ENCODE measurements at places on chromosomes 7 and 10. TPM values are rescaled to one million over a fixed set of nuclear protein-coding genes. Genes with fewer than 3 reads are reported as not detected.
A peak's percentile ranks its signal among the peaks of the same experiment; 100 is the strongest.

- no peaks in the 10 kb centered on the region for H3K27me3 ChIP-seq
- H3K36me3 ChIP-seq: no peaks in the 10 kb centered on the region
- no peak for DNase-seq
- no peak overlapping the region for H3K4me3 ChIP-seq
- no peaks in the 10 kb centered on the region for H3K4me1 ChIP-seq
Observed at GRCh38 chr7:41312235-41312634, 390.7 kb downstream of the INHBA start.

YKT6 gene
- 216 TPM for total RNA-seq

GRCh38 chr10:126701526-126701925, 31.0 kb upstream of the C10orf90 start:
- H3K4me3 ChIP-seq: no peak overlapping the region
- H3K27ac ChIP-seq: no peak overlapping the region
- peaks cover 27% of the 10 kb centered on the region for H3K27me3 ChIP-seq
- no peaks in the 10 kb centered on the region for H3K36me3 ChIP-seq

SLC18A3 gene
- total RNA-seq: 4.6 TPM

DNA sequence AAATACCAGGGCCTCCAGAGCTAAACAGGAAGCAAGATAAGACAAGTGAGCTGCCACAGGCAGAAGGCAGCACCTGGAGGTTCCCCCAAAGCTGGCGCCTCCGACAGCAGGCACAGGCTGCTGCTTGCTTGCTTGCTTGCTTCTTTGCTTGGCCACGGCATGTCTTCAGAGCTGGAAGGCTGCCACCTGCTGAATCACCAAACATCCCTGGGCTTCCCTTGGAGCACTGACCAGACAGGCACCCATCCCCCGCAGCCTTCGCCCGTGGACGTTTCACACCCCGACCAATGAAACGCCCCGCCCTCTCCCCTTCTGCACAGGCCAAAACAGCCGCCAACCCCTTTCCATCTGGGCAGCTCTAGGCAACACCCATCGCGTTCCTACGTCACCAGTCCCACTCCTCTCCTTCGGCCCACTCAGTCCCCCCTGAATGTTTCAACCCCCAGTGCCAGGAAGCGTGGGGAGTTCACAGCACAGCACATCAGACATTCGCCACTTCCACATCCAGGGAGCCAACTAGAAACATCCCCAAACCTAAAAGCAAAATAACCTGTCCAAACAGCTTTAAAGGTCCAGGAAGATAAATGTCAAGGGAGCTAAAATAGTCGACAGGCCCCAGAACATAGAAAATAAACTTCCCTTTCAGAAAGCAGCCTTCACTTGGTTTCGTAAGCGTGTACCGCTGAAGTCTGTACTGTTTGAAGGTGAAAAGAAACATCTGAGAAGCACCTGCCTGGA, 1.6 kb downstream of the SGMS1 start:
- no peaks in the 10 kb centered on the region for H3K36me3 ChIP-seq
- peaks cover 18% of the 10 kb centered on the region for H3K4me1 ChIP-seq
- DNase-seq: peak; percentile 91
- H3K4me3 ChIP-seq: peak overlapping the region; percentile 94

HMX2 gene
- not detected for total RNA-seq

- no peak for DNase-seq
- H3K27me3 ChIP-seq: no peaks in the 10 kb centered on the region
- no peak overlapping the region for H3K27ac ChIP-seq
- H3K4me3 ChIP-seq: no peak overlapping the region
- H3K4me1 ChIP-seq: peaks cover 14% of the 10 kb centered on the region
Observed at GRCh38 chr7:157668221-157668883, 331.5 kb downstream of the DNAJB6 start.

- H3K4me3 ChIP-seq: no peak overlapping the region
- H3K36me3 ChIP-seq: no peaks in the 10 kb centered on the region
- peaks cover 9% of the 10 kb centered on the region for H3K4me1 ChIP-seq
- no peaks in the 10 kb centered on the region for H3K27me3 ChIP-seq
Observed at GRCh38 chr7:133829336-133829897, 297.7 kb upstream of the LRGUK start.

- H3K27ac ChIP-seq: no peak overlapping the region
- no peaks in the 10 kb centered on the region for H3K36me3 ChIP-seq
- no peaks in the 10 kb centered on the region for H3K4me1 ChIP-seq
- peak; percentile 36 for DNase-seq
- no peaks in the 10 kb centered on the region for H3K27me3 ChIP-seq
Observed at GRCh38 chr7:158595068-158595467, 7.4 kb upstream of the PTPRN2 start.

PNLIPRP3 gene
- total RNA-seq: not detected

- H3K4me3 ChIP-seq: no peak overlapping the region
- H3K4me1 ChIP-seq: no peaks in the 10 kb centered on the region
- DNase-seq: no peak
- no peaks in the 10 kb centered on the region for H3K27me3 ChIP-seq
- H3K27ac ChIP-seq: no peak overlapping the region
Observed at GRCh38 chr10:125193306-125193877, 33.0 kb upstream of the CTBP2 start.

GRCh38 chr7:139827042-139827441, 2.0 kb upstream of the TBXAS1 start:
- no peaks in the 10 kb centered on the region for H3K36me3 ChIP-seq
- no peak for DNase-seq
- H3K27ac ChIP-seq: no peak overlapping the region
- peaks cover 12% of the 10 kb centered on the region for H3K27me3 ChIP-seq

Measured in astrocyte (in vitro differentiated cells and primary cell).